ENCODE measurements at places on chromosomes 11 and 22.

- no peak for DNase-seq
These were observed 10.5 kb downstream of the MAP4K2 start for GRCh38 chr11:64792482-64792881.

- no peak for DNase-seq
These were observed 24.6 kb upstream of the MYEOV start for GRCh38 chr11:69269388-69269787.

GRCh38 chr11:103958475-103959215, 77.8 kb upstream of the DDI1 start:
- no peak for DNase-seq

- no peak for DNase-seq
These were observed 5.4 kb downstream of the MMP1 start for GRCh38 chr11:102792604-102793003.

DNA sequence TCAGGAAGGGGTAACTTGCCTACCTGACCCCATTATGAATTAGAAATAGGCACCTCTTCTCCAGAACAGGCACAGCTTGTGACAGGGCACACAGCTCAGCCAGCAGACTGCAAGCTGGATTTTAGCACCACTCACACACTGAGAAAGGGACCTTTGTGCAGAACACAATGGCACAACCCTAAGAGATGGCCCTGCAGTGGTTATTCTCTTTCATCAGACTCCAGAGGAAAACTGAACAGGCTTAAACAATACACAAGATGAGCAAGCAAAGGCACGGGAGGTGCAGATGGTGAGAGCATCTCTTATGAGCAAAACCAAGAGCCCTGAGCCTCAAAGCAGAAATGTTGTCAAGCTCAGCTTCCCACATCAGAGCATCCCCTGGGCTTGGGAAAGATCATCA, 93.8 kb upstream of the LRRC55 start:
- DNase-seq, result no peak

GRCh38 chr11:74019860-74020259, 11.0 kb upstream of the UCP3 start:
- DNase-seq, result no peak

- no peak for DNase-seq
These were observed 118.2 kb upstream of the SLC5A12 start for GRCh38 chr11:26839911-26840698.

GRCh38 chr11:73218830-73219215, 742 bp downstream of the P2RY2 start:
- no peak for DNase-seq

DNA sequence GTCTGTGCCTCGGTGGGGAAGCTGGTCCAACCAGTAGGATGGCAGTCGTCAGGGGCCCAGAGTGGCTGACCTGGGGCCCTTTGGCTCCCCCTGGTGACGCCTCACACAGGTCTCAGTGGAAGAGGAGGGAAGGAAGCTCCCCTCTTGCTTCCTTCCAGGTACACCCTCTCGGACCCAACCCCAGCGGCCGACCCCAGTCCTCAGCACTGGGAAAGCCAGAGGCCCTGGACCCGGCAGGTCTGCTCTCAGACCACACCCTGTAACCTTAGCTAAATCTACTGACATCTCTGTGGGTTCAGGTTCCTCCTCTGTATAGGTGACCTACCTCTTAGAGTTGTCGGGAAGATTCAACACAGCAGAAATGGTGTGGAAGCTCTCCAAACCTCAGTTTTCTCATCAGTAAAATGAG, 3.4 kb upstream of the SCUBE1 start:
- peak; percentile 33 for DNase-seq

DNA sequence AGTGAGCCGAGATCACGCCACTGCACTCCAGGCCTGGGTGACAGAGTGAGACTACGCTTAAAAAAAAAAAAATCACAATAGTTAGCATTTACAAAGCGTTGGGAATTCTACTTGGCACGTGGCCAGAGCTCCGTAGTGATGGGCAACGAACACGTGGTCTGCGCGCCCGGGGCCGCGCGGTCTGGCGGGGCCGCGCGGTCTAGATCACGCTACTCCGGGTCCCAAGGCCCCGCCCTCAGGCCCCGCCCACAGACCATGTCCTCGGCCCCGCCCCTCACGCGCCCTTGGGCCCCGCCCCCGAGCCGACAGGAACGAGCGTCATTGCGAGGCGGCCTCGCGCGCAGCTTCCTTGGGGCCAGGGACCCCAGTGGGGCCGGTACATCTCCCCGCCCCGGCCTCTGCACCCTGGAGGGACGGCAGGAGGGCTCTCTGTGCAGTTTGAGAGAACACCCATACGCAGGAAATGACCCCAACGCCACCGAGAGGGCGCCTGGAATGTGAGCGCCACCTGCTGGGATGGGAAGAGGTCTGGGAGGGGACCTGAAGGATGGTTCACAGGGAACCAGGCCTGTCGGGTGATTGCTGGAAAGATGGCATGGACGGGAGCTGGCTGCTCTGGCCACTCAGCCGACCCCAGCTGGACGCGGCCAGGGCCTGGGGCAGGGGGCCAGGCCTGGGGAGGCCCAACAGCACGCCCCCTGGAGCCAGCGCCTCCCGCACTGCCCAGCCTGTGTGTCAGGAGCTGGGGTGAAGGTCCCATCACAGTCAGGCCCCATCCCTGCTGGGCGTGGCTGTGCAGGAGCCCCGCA, 2.0 kb upstream of the PTDSS2 start:
- peak; percentile 91 for DNase-seq

DNA sequence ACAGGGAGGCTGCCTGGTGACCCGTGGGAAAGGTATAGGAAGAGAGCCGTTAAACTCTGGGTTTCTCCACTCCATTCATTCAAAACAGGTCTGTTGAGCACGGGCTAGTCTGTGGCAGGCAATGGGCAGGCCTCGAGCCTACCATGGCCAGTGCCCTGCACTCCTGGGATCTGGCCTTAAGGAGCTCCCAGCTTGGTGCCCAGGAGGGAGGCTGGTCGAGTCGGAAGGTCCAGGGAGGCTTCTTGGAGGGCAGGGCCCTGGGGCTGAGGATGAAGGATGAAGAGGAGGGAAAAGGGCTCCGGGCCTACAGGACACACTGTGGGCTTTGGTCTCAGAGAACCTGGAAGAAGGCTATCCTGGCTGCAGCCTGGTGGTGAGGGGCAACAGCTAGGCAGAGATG, 41.9 kb upstream of the MN1 start:
- no peak for DNase-seq

DNA sequence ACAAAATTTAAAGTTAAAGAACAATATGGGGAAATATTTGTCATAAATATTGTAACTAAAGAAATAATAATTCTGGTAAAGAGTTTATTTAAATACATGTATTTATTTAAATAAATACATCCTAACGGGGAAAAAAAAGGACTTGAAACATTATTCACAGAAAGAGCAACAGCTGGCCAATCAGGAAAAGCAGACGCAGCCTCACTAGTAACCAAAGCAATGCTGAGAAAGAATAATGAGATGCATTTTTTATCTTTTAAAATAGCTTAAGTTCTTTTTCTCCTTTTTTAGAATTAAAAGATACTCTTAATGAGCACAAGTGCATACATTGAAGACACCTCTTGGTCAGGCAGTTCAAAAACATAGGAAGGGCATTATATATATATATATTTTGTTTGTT, 2.6 kb upstream of the LTO1 start:
- no peak for DNase-seq

DNA sequence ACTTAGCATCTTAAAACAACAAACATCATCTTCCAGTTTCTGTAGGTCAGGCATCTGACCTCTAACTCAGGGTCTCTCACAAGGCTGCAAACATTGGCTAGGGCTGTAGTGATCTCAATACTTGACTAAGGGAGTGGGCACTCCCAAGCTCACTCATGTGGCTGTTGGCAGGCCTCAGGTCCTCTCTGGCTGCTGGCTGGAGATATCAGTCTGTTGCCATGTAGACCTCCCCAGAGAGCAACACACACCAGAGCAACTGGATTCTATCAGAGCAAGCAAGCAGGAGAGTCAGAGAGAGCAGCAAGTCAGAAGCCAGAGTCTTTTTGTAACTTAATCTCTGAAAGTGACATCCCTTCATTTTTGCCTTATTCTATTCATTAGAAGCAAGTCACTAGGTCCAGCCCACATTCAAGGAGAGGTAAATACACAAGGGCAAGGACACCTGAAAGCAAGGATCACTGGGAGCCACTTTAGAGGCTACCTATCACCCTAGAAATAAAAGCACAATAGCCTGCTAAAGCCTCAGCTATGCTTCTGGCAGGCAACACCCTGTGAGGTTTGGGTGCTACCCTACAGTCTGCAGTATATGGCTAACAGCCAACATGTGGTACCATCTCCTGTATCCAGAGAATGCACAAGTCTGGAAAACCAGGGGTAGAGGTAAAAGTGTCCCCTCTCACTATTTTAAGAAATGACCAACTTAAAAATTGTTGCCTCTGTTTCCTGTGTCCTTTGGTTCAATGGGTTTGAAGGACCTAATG, 33.5 kb upstream of the CD44 start:
- no peak for DNase-seq

GRCh38 chr22:27137871-27138337, 480.5 kb downstream of the MIAT start:
- no peak for DNase-seq

- DNase-seq, result peak; percentile 36
These were observed 29.6 kb downstream of the SBF1 start for GRCh38 chr22:50445071-50445879.

- DNase-seq, result no peak
These were observed 9.5 kb upstream of the DENND5A start for GRCh38 chr11:9274499-9275258.

GRCh38 chr11:7281809-7282208, 30.1 kb downstream of the SYT9 start:
- no peak for DNase-seq

- DNase-seq, result no peak
These were observed 39.3 kb downstream of the RPL27A start for GRCh38 chr11:8721609-8722500.

GRCh38 chr11:38019072-38019775, 1421.2 kb upstream of the RAG2 start:
- no peak for DNase-seq

DNA sequence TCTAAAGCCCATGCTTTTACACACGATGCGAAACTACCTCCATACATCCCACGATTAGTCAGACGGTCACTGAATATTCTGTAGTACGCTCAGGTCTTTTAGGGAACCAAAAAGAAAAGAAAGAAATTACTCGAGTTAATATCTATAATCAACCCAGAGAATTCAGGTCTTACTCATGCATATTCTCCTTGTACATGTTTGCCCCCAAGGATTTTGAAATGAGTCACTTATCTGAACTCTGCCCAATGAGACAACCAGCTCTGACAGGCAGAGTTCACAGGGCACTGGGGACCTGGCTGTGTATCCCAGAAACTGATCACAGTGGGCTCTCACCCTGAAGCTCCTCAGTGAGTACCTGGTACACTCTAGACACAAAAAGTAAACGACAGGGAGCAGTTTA, 29.2 kb downstream of the RASSF10 start:
- DNase-seq, result no peak

DNA sequence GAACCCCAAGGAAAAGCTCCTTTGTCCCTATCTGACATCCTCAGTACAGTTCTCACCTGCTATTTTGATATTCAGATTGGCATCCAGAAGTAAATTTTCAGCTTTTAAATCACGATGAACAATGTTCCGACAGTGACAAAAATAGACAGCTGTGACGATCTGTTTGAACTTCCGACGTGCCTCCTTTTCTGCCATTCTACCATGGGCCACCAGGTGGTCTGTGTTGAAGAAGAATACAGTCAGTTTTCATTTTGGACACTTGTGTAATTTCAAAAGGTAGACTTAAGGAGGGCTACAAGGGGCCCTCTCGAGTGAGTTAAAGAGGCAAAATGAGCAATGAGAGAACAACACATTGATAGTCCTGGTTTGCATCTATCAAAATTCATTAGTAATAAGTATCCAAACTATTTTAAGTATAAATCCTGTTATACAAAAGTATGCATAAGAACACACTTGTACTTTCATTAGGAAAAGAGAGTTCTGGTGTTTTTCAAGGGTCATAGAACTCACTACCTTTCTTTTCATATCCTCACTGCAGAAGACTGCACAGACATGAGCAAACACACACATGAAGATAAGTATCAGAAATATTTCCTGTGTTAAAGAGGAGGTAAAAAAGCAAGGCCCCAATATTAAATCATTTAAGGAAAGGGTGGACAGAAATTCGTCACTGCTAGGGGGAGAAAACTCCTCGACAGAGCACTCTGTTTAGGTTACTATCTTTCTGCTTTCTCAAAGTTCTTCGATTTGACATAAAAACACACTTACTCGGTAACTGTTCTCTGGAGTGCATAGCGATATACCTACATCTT, 89.9 kb upstream of the APOA1 start:
- no peak for DNase-seq

- peak; percentile 8 for DNase-seq
These were observed 10.5 kb downstream of the ELFN2 start for GRCh38 chr22:37416827-37417226.

DNA sequence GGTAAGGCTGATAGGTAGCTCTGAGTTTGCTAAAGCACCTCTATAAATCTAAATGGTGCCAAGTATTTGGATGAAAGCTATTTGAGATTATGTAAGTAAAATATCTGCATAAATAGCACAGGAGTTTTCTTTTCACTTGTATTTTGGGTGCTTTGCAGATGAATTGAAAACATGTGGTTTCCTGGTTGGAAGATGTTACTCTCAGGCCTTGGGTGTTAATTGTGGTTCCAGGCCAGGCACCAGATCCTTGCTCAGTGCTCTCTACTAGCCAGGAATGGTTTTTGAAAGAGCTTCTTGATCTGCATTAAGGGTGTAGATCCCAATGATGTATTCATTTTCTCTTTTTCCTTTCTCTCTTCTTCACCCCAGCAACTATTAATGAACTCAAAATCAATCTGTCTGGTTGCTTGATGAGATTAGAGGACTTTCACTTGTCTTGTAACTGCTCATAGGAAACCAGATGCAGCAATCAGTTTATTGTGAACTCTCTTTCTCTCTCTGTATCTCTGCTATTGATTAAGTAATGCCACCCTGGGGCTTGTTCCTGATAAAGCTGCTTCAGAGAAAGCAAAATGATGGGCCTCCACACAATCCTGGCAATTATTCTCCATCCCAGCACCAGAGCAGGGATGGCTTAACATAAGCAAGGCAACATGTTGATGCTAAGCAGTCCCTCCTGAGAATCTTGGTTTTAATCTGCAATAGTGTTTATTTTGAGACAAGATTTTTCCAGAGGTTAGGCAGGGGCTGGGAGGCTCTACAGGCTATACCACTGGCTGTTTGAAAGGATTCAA, 147.0 kb upstream of the NTM start:
- DNase-seq, result no peak
